Activated naive CD8-positive, alpha-beta T cell treated with anti-CD3 and anti-CD28 coated beads, Interleukin-2, amount 50 U/mL, for 16 hours (primary cell): ENCODE measurements at places on chromosomes 6 and 20.

GRCh38 chr20:23235173-23236027, 115.2 kb upstream of the NXT1 start:
- DNase-seq: no peak

GRCh38 chr6:9126878-9127560, 691.7 kb upstream of the SLC35B3 start:
- no peak for DNase-seq

DNA sequence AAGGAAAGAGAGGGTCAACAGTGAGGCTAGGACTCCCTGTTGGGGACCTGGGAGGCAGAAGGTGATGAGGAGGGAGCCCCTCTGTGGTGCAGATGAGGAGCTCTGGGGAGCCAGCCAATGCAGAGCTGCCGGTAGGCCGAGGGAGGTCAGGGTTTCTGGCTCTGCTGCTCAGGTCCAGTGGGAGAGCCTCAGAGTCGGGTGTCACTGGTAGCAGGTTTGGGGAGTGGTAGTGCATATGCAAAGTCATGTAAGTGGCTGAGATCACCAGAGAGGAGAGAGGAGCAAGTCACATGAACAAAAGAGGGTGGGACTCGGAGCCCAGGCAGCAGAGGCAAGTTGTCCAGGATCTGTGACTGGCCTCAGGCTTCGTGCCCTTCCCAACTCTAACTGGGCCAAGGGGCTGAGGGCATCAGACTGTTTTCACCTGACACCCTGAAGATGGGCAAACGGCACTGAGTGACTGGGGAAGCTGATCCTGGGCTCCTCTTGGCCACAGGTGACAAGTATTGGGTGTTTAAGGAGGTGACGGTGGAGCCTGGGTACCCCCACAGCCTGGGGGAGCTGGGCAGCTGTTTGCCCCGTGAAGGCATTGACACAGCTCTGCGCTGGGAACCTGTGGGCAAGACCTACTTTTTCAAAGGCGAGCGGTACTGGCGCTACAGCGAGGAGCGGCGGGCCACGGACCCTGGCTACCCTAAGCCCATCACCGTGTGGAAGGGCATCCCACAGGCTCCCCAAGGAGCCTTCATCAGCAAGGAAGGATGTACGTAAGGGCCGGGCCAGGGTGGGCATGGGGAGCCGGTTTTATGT, 6.6 kb downstream of the MMP24OS start:
- DNase-seq: no peak

GRCh38 chr6:3719462-3720308, 31.8 kb downstream of the PXDC1 start:
- DNase-seq: no peak

DNA sequence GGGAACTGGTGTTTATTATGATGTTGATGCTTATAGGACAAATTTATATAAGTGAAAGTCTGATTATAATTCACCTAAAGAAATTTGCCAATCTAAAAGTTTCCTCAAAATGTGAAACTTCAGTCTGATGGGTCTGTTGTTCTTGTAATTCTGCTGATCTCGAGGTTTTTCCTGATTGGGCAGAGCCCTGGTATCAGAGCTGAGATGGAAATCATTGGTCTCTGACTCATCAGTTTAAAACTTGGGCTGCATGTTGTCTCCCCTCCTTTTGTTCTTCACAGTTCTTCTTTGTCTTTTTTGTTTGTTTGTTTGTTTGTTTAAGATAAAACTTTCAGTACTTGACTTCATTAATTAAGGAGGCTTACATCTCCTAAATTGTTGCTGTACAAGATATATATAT, 5.9 kb downstream of the SMAP1 start:
- no peak for DNase-seq

- DNase-seq: no peak
These were observed 39.8 kb upstream of the HBS1L start for GRCh38 chr6:135094403-135094821.

- no peak for DNase-seq
These were observed 89.3 kb upstream of the JAG1 start for GRCh38 chr20:10763112-10763511.

DNA sequence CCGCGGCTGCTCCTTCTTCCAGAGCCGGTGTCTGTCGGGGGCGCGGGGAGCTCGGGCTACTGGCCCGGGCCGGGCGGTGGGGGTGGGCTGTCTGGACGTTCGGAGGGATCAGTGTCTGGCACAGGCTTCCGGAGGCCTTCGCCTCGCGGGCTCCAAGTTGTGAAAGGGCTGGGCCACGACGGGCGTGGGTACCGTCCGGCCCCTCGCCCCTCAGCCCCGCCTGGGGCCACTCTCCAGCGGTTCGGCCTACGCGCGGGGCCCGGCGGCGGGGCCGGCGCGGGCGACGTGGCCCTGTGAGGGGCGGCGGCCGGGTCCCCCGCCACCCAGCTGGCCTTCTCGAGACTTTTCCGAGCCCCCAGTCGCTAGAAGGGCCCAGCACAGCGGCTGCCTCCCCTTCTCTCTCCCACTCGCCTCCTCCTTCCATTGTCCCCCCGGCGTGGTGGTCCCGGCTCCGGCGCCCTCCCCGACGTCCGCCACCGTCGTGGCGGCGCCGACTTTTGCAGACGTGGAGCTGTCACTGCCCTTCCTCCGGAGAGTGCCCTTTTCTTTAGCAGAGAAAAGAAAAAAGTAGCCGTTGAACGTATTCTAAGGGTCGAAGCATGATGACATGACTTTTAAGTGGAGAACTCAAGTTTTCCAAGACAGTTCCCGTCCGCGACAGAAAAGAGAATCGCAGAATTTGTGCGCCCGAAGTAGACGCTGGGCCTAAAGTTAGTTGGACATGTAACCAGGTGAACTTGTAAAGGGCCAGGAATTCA, 571 bp downstream of the ITCH start:
- DNase-seq: no peak

DNA sequence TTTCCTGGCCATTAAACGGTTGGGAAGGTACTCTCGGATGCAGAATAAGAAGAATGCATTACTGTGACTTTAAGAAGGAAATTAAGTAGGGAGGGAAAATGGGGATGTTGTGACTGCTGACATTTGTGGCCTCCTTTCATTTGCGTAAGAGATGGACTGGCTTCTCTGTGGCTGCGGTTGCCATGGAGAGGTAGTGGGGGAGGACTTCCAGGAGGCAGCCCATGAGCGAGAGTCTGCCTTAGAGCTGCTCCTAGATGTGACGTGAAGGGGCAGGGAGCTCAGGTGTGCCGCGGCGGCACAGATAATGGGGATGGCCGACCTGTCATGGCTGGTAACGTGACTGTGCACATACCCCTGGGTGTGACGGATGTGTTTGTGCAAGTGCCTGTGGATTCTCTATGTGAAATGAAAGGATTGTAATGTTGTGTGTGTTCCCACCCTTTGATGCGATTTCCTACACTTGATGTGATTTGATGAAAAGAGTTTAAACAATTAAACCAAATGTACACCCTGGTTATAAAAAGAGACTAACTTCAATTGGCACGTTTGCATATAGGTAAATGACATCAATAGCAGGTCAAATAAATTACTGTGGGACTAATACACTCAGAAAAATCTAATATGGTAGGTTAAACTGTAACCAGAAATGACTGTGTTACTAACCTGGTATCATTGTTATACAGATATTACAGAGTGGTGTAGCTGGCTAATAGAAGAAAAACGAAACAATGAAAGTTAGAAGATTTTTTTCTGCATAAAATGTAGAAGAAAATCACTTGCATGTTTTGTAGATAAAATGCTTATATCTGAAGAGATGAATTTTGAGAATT, 48.9 kb downstream of the HIVEP1 start:
- peak; percentile 9 for DNase-seq

DNA sequence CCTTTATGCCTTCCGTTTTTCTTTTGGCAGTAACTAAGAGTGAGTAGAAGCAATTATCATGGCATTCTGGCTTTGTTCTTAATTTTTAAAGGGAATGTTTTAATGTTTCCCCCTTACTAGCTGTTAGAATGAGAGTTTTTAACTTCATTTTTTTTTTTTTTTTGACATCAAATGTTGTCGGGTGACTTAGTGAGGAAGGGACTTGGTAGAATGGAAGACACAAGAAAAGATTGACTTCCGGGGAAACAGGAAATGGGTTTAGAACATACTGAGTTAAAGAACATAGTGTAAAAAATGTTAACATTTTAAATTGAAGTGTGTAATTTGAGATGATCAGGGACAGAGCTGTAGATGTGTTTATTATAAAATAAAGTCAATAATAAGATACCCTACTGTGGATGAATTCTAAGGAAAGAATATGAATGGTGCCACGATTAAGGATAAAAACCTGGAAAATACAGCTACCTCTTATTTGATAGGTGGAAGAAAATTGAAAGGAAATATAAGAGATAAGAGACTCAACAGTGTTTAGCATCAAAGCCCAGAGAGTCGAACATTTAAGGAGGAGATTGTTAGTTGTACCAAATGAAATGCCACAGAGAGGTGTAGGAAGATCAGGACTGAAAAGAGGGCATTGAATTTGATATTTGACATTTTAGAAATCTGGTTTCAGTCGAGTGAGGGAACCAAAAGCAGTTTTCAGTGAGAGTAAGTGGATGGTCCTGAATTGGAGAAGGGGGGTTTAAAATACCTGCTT, 9.4 kb downstream of the HSF2 start:
- DNase-seq: no peak

- DNase-seq: no peak
These were observed 12.3 kb upstream of the ASF1A start for GRCh38 chr6:118881440-118882313.

- no peak for DNase-seq
These were observed 44.9 kb downstream of the OR2B2 start for GRCh38 chr6:27867051-27867944.
